ENCODE measurements at places on chromosomes 7 and 10.
A peak's percentile ranks its signal among the peaks of the same experiment; 100 is the strongest.

- no peak for DNase-seq
Observed at GRCh38 chr7:130381468-130382312, 1.4 kb downstream of the CPA1 start.

GRCh38 chr10:72043016-72043834, 45.1 kb downstream of the SPOCK2 start:
- no peak for DNase-seq

DNA sequence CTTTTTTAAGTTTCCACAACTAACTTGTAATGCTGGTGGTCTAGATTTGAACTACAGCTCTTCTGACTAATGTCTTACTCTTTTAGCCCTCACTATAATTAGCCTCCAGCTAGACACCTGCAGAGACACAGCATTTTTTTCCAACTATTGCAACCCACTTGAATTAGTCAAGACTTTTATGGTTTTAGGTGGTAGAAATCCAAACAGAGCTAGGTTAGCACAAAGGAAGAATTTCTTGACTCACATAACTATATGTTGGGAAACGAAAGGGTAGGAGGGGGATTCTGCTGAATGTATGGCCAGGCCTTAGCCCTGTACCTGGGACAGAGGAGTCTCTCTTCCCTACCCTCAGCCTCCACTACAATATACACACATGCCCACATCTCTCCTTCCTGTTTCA, 586.1 kb downstream of the INHBA start:
- DNase-seq = no peak

DNA sequence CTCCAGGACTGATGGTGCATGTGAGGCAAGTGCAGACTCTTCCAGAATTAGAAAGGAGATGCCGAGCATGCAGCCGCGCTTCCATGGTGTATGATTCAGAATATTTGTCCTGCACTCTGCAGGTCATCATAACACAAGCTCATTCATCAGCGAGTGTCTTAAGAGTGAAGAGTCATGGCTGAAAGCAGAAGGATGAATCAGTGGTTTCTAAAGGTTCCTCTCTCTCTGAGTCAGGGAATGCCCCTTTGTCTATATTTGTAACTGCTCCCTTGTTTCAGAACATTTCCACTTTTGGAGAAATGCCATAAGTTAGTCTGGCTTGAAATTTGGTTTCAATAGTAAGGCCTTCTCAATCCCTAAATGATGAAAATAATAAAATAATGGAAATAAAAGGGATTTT, 52.3 kb downstream of the HECW1 start:
- no peak for DNase-seq

DNA sequence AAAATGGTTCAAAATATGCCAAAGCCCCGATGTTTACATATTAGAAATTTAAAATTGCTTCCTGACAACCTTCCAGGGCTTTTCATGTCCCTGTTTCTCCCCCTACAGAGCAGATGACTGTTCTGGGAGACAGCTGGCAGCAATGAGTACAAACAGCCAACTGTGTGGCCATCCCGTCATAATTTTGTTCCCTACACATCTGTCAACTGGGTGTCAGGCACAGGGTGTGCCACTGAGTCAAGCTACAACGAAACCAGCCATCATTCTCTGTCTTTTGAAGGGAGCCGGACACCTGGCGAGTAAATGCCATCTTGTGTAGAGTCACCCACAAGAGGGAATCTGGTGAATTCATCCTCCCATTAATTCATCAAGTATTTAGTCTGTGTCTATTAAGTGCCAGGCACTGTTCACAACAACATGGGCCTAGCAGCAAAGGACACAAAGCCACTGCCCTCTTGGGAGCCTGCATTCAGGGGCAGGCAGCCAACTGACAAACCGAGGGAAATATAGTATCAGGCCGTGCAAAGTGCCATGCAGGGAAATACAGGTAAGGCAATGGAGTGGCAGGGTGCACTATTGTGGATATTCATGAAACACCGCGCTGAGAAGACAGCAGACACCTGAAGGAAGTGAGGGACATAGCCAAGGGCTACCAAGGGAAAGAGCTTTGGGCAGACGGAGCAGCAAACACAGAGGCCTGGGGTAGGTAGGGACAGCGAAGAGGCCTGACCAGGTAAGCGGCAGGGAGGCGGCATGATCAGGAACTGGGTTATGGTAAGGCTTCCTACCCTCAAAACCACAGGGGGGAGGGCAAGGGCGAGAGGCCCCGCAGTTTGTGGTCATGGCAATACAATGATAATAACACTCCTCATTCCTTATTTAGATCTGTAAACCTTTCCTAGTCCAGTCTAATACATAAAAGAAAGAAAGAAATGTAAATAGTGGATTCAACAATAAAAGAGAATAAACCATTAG, 213.6 kb downstream of the FAM107B start:
- peak; percentile 24 for DNase-seq

DNA sequence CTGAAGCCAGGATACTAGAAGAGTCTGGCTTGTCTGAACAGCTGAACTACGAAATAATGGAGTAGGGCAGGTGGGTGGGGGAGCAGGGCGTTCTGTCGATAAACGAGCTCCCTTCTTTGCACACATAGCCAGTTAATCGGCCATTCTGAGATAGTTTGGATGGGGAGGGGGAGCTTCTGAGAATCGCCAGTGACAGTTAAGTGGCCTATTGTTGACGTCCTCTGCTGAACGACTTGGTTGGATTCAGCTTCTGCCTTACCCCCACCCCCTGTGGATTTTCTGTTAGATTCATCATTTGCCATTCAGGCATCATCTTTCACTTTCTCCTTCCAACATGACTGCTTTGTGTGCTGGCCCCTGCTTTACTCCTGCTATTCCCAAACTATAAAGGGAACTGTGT, 520 bp downstream of the CPA5 start:
- DNase-seq = peak; percentile 41

DNA sequence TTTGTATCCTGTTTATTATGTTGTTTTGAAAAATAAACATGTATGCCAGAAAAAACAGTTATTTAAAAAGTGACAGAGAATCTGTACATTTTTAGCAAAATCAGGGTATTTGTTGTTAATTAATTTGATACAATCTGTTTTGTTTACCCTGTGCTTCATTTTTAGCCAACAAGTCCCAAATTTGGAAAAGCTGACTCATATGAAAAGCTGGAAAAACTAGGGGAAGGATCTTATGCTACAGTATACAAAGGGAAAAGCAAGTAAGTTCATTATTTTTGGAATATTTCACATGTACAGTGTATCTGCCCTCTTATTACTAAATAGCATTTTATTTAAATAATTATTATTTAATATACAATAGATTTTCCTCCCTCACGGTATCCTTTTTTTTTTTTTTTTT, 151.4 kb downstream of the CDK14 start:
- no peak for DNase-seq

DNA sequence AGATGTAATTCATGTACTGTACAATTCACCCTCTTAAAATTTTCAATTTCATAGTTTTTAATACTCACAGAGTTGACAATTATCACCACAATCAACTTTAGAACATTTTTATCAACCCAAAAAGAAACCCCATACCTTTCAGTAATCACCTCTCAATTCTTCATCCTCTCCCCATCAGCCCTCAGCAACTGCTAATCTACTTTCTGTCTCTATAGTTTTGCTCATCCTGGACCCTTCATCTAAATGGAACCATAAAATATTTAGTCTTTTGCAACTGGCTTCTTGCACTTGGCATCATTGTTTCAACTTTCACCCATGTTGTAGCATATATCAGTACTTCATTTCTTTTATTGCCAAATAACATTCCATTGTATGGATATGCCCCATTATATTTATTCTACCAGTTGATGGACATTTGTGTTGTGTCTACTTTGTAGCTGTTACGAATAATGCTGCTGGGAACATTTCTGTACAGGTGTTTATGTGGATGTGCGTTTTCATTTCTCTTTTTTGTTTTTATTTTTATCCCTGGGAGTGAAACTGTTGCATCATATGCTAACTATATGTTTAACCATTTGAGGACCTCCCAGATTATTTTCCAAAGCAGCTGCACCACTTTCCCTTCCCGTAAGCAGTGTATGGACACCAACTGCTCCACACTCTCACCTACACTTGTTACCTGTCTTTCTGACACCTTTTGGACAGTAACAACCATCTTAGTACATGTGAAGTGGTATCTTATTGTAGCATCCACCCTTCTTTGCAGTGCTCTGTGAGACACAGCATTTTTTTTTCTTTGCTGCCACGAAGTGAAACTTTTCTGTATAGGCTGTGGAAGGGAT, 65.4 kb upstream of the APBB1IP start:
- no peak for DNase-seq

GRCh38 chr10:924524-924859, 7.0 kb downstream of the LARP4B start:
- no peak for DNase-seq

DNA sequence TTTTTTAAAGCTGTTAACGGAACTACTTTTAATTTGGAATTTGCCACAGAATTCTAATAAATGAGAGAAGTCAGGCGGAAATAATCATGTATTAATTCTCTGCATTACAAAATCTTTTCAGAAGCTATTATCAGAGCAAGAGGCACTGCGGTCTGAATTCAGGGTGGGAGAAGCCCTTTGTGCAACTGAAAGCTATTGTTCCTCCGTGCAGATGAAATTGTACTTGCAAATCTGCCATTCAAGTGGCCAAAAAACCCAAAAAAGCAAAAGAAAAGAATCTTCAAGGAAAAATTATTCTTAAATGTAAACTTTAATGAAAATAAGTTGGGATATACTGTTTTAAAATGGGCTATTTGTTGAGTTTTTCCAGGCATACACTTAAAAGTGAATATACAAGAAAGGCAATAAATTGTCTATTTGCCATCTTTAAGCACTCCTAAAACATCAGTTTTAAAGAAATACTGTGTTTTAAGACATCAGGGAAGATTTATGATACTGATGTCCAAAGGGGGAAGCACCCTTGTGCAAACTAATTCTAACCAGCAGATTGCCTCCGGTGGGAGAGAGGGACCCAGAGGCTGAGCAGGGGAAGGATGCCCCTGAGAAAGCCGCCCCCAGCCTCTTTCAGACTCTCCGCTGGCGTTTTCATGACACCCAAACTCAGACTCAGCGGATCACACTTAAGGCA, 351.2 kb downstream of the DNAJB6 start:
- no peak for DNase-seq

- no peak for DNase-seq
Observed at GRCh38 chr7:92973293-92973731, 136.9 kb upstream of the CDK6 start.

GRCh38 chr10:119364645-119365600, 157.6 kb downstream of the GRK5 start:
- DNase-seq = no peak

DNA sequence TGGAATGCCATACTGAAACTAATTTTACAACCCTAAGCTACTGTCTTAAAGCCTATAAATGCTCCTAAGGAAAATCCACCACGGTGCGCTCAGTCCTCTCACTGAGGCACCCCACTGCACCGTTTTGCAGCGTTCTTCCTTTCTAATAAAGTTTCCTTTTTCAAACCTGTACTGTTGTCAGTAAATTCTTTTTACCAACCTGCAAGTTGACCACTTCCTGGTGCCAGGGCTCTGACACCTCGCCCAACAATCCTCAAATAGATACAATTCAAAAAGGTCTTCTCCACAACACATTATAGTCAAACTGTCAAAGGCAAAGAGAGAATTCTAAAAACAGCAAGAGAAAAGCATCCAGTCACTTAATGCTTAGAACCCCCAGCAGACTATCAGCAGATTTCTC, 42.8 kb downstream of the HERPUD2 start:
- DNase-seq = no peak

GRCh38 chr7:116013675-116014074, 16.9 kb downstream of the TFEC start:
- DNase-seq = no peak

- DNase-seq = no peak
Observed at GRCh38 chr7:132755538-132756483, 179.5 kb upstream of the PLXNA4 start.

- DNase-seq = peak; percentile 16
Observed at GRCh38 chr10:124694481-124695220, 49.5 kb downstream of the FAM53B start.

- DNase-seq = no peak
Observed at GRCh38 chr7:936386-937054, 18.0 kb downstream of the ADAP1 start.

DNA sequence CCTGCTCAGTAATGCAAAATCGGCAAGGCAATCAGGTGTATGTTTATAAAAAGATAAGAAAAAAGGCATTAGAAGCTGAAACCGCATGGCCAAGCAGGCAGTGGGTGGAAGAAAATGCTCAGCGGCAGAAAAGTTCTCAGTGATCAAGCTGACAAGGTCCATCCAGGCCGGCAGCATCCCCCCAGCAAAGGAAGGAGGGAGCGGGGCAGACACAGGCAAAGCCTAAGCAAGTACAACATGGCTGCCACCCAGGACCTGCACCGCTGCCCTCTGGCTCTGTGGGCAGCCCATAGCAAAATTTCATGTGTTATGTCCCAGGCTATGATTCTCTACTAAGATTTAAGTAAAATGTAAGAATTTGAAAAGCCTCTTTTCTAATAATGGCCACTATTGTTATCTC, 45.4 kb downstream of the MRPS24 start:
- no peak for DNase-seq

- DNase-seq = no peak
Observed at GRCh38 chr10:110959379-110960332, 40.3 kb downstream of the SHOC2 start.

- DNase-seq = no peak
Observed at GRCh38 chr7:143002106-143002505, 24.8 kb downstream of the OR9A2 start.

Data from NCI-H2171 treated with DMSO at 0.1 percent for 48 hours (cell line).